ENCODE measurements at places on chromosomes 11 and 22.

DNA sequence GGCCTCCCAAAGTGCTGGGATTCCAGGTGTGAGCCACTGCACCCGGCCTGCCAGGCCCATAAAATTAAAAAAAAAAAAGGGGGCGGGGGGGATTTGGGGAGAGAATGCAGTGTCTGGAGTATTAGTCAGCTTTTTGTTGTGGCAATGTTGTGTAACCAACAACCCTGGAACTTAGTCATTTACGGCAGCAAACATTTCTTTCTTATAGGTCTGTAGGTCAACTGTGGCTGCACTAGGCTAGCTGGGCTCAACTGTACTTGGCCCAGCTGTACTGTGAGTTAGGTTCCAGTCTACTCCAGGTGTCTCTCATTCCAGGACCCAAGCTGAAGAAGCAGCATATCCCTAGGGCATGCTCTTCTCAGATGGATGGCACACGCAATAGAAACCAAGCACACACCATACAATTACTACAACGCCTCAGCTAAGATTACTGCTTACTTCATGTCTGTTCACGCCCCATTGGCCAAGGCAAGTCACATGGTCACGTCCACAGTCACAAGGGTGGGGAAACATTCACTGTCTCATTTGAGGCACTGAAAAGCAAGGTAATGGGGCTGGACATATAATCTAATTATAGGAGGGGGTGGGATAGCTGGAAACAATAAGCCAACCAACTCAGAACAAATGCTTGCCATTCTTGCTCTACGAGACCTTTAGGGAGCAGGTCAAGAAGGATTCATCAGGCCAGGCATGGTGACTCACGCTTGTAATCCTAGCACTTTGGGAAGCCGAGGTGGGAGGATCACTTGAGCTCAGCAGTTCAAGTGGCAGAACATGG lies 10.4 kb upstream of the SPINDOC start:
- no peak for DNase-seq

GRCh38 chr11:82105331-82105998 lies 628.2 kb downstream of the FAM181B start:
- DNase-seq, result no peak

GRCh38 chr11:108729227-108729871 lies 64.5 kb downstream of the DDX10 start:
- DNase-seq, result no peak

- DNase-seq, result no peak
Observed at GRCh38 chr11:64131683-64132190, 34.2 kb downstream of the MACROD1 start.

GRCh38 chr11:10042699-10043098 lies 251.3 kb downstream of the SBF2 start:
- DNase-seq, result no peak

DNA sequence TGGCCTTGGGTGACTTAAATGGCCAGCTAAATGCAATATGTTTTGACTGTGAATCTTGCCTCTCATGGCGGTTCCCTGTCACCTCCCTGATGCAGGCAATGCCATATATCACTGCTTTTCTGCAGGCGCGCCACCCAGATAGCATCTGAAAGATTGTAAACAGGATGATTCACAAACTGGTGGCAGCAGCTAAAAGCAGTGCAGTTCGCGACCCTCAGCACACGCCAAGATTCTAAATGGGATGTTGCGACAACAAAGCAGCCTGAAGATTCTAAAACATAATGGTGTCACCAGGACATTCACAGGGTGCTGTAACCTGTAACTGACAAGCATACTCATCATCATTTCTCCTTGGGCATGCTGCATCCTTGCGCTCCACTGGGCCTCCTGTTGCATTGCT lies 440.4 kb upstream of the CADM1 start:
- DNase-seq, result no peak

- DNase-seq, result no peak
Observed at GRCh38 chr11:120330045-120330444, 4.9 kb downstream of the TLCD5 start.

DNA sequence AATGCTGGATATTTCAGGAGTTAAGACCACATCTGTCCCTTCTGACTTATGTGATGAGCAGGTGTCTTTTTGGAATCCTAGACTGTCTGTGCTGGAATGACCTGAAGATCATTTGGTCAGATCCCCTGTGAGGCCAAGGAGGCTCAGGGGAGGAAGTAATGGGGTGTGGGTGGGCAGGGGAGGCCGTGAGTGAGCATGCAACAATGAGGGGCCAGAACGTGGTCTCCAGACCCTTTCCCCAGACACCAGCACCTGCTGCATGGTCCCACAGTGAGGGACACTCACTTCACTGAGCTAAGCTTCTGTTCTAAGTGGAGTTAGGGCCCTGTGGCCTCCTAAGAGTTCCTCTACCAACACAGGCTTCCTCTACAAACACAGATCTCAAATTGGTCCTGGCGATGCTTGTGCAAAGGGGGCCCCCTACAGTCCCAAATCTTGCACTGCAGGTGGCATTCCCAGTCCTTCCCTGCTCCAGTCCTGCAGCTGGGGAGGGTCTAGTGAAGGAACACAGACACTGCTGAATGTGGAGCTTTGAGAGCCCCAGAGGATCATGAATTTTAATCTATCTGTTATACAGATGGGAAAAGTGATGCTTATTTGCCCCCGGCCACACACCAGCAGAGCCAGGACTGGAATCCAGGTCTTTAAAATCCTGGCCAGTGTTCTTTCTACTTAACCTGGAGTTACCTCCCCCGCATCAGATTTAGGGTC lies 7.4 kb downstream of the USP2 start:
- DNase-seq, result peak; percentile 90

GRCh38 chr11:90805172-90805571 lies 582.3 kb upstream of the CHORDC1 start:
- DNase-seq, result no peak

- DNase-seq, result no peak
Observed at GRCh38 chr11:104995001-104995408, 26.6 kb upstream of the CASP4 start.

DNA sequence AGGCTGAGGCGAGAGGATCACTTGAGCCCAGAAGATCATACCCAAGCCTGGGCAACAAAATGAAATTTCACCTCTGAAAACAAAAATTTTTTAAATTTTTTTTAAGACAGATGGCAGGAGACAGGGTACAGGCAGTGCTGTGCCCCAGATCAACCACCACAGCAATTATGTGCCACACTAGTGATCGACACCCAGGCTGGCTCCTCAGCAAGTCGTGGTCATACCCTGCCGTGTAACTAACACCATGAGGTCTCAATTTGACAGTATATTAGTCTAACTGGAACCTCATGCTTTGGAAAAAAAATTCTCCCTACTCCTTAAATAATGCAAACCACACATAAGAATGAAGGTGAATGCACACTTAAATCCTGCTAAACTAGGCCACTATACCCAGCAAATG lies 8.3 kb downstream of the SF3A1 start:
- no peak for DNase-seq

GRCh38 chr22:23473901-23474300 lies 106.2 kb downstream of the IGLL1 start:
- no peak for DNase-seq

- DNase-seq, result no peak
Observed at GRCh38 chr11:131917634-131918384, 547.4 kb downstream of the NTM start.

DNA sequence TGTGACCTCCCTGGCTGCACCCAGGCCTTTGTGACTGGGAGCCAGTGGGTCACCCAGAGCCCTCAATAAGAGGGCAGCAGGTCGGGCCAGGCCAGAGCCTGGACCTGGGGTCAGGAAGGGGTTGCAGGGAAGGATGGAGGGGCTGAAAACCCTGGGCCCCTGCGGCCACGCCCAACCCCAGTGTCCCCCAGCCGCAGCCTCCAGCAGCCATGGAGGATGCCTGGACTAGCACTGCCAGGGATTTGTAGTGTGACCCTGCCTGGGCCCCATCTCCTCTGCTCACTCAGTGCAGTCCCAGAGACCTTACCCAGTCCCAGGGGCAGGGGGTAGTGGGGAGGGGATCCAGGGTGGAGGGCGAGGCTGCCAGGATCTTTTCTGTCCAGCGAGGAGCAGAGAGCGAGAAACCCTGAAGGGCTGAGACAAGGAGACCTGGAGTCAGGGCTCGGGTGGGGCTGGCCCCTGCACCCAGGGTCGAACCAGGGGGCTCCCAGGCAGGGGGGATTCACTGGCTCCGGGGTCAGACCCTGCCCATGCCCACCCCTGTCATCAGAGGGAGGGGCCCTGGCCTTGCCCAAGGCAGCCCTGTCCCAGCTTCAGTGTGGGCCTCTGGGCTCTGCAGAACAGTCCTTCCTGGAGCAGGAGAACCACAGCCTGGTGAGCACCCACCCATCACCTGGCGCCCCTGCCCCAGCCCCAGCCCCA lies 187.5 kb downstream of the IGLL1 start:
- no peak for DNase-seq
